ENCODE measurements at places on chromosomes 2 and 18.

- DNase-seq: no peak
Measured at GRCh38 chr2:151379169-151379568, 21.8 kb downstream of the TNFAIP6 start.

DNA sequence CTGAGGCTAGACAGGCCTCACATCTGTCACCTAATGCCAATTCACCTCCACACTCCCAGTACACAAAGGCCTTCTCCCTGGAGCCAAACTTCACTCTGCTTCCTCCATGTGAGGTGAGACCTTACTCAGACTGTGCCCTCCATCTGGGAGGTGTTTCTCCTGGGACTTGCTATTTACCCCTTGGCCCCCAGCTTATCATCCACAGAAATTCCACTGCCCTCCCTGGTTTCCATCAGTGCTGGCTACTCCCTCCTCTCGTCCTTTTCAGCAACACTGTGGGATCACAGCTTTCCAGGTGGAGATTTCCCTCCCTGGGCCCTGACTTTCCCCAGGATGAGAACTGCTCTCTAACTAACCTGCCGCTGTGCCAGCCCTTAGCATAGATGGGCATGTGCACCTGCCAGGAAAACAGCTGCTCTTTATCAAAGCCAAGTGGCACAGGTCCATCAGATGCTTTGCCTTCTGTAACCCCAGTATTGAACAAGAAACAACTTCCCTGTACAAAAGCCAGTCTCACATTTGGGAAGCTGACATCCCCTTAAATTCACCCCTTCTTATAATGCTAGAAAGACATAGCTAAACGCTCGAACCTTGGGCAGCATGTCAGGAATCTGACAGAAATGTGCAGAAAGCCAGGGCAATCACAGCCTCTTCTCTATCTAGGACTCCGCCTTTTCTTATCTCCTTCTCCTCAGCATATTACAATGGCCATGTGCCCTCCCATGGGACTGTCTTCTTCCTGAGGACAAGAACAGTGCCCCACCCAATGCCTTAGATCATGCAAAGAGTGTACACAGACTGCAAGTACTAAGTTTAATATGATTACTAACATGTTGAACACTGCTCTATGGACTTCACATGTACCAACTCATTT is 535.5 kb upstream of the ID2 start:
- DNase-seq: no peak

- DNase-seq: no peak
Measured at GRCh38 chr18:77077941-77078689, 54.5 kb downstream of the MBP start.

DNA sequence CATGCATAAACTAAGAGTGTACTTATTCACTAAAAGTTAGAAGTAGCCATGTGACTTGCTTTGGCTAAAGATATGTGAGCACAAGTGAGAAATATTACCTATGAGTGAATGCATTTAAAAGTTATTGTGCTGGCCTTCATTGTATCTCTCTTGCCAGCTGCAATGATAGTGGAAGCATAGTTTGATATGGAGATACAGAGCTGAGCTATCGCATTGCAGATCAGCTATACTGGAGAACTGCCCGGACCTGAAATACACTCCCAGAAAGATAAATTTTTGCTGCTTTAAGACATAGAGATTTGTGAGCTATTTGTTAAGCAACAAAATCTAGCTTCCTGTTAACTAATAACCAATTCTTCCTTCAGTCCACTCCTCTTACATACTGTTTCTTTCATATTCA is 571.1 kb downstream of the CPS1 start:
- DNase-seq: no peak

- DNase-seq: no peak
Measured at GRCh38 chr2:156908825-156909224, 348.7 kb upstream of the GALNT5 start.

DNA sequence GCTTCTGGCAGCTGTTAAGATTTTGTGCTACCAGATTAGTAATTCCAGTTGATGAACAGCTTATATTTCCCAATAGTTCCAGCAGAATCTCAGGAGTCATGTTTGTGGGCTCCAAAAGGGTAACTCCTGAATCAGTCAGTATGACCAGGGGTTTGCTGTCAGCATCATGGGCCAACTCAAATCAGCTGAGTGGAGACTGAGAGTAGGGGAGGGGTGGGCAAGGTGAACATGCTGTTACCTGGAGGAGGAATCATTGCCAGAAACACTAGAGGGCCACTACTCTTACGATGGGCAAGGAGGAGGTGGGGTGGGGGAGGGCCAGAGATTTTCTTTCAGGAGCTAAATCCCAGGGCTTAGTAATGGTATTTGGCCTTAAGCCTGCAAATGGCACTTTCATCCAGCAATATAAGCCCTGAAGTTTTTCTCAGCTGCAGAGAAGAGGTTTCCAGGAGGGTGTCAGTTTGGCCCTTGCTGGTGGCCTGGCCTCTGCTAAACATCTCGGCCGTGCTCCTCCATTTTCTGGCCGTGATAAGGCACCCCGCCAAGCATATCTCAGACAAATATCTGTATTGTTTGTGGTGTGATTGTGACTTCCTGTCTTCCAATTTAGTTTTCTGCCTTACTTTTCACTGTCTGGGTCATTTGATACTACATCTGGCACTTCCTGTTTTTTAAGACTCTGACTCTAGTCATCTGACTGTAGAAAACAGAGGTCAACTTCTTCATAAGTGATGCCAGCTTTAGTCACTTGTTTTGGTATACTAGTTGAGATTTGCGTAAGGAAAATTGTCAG is 120.5 kb upstream of the CXCR4 start:
- DNase-seq: no peak

GRCh38 chr2:62586981-62587380 is 81.0 kb upstream of the TMEM17 start:
- no peak for DNase-seq

- DNase-seq: no peak
Measured at GRCh38 chr2:40584432-40584831, 132.5 kb upstream of the SLC8A1 start.

DNA sequence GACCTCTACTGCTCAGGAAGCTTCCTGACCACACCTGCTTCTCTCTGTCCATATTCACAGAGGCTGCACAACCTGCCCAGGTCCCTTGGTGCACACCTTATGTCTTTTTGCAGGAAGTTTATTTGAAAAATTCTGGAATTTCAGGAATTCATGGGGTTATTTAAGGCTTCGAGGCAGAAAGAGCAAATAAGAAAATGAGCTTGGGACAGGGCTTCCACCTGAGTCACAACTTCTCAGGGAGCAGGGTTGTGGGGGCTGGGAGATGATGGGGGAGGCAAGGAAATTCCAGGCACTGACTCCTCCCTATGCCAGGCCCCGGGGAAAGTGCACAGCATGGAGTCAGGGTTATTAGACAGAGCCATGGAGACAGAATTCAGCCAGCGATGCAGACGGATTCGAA is 57.7 kb downstream of the INHBB start:
- no peak for DNase-seq

DNA sequence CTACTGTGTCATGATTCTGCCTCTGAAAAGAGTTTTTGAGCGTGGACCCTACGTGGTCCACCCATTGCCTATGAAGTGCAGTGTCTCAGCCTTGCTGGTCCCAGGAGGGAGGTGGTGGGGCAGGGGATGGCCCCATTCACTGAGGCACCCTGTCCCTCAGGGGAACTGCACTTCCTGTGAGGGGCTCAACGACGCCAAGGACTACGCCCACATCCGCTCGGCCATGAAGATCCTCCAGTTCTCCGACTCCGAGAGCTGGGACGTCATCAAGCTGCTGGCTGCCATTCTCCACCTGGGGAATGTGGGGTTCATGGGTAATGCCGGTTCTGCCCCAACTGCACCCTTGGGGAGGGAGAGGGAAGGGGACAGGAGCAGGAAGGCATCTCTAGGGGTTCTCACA is 42.5 kb downstream of the MYO7B start:
- no peak for DNase-seq

- no peak for DNase-seq
Measured at GRCh38 chr18:905948-906415, 1.3 kb downstream of the ADCYAP1 start.

- DNase-seq: no peak
Measured at GRCh38 chr2:180882959-180883358, 97.4 kb upstream of the UBE2E3 start.

DNA sequence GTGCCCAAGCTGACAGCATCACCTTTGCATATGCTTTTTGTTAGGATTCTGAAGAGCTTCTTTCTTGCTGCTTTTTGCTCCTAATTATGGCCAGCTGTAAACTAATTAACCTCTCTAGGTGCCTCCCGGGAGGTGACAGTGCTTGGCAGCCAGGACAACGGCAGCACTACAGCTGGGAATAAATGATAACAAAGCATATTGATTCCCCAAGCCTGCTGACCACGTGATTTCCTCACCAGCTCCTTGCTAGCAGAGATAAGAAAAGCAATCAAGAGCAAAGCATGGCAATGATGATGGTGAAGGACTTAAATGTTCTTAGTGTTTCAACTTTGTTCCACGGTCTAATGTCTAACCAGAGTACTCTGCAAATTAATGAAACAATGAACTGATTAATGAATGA is 1074.4 kb upstream of the GYPC start:
- DNase-seq: peak; percentile 4

GRCh38 chr18:67406714-67407113 is 109.8 kb downstream of the DSEL start:
- no peak for DNase-seq

DNA sequence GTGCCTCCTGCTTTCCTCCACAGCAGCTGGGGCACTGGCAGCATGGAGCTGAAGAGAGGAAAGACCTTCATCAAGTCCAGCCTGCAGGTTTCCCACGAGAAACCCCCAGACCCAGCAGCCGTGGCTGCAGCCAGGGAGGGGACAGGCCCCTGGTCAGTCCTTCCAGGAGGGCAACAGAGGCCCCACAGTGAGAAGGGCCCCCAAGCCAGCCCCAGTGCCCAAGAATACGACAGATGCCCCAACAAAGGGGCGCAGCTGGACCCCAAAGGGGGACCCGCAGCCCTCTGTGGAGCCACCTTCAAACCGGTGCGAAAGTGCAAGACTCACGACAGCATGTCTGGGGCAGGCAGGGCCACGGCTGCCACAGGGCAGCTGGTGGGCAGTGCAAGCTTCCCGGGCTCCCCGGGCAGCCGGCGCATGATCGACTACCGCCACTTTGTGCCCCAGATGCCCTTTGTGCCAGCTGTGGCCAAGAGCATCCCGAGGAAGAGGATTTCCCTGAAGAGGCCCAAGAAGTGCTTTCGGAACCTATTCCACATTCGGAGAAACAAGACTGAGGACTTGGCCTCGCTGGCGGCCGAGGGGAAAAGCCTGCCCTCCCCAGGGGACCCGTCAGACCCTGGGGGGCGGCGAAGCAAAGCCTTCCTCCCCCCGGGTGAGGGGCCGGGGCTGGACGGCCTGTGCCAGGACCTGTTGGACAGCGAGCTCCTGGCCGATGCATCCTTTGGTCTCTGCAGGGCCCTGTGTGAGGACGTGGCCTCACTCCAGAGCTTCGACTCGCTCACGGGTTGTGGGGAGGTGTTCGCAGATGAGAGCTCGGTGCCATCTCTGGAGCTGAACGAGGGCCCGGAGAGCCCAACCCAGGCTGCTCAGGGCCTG is 6.9 kb downstream of the AMER3 start:
- no peak for DNase-seq

DNA sequence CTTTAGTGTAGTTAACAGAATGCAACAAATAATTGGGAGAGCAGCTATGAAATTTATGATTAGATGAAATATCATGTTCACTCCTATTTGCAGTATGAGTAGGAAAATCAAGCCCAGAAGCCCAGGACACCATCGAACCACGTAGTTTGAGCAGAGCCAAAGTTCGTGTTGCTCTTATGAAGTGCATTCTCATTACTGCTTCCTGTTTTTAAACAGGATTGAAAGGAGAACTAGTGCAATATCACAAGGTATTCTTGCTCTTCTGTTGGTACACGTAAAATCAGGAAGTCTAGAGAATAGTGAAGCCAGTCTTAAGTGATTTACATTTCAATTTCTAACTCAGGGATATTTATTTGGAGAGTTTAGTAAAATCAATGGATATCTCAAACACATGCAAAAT is 21.1 kb downstream of the ARHGAP15 start:
- no peak for DNase-seq

- DNase-seq: no peak
Measured at GRCh38 chr2:215845839-215846586, 167.3 kb downstream of the MREG start.

GRCh38 chr2:139438478-139438877 is 658.3 kb upstream of the NXPH2 start:
- DNase-seq: no peak

GRCh38 chr2:144331674-144332355 is 188.1 kb downstream of the ZEB2 start:
- DNase-seq: no peak

Data from hematopoietic multipotent progenitor cell treated with erythropoietin and hydrocortisone succinate and interleukin-3 and kit ligand, for 17 days (in vitro differentiated cells).